Amniotic stem cell (primary cell): ENCODE measurements at places on chromosomes 2 and 18.

DNA sequence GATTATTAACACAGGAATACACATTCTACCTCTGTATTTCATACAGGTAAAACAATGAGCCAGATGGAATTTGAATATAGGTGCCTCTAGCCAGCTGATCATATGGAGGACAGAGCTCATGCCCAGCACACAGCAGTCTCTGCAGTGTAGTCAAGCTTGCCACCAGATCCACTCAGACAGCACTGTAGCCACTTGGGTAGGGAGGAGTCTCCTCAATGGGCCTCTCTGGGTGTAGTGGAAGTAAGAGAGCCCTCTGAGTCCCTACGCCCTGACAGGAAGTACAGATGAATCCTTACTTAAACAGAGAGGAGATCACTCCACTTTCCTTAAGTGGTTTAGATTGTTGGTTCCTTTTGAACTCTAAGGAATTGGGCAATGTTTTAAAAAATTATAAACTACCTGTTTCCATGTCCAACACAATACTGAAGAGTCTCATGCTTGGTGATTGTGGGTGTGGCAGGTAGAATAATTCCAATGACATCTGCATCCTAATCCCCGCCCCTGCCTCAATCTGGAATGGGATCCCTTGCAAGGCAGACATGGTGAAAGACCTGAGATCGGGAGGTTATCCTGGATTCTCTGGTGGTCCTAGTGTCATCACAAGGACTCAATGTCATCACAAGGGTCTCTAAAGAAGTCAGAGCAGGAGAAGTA, 23.0 kb upstream of the TMEM200C start:
- DNase-seq: no peak

GRCh38 chr2:7098816-7099215, 181.6 kb downstream of the RNF144A start:
- DNase-seq: no peak

- no peak for DNase-seq
Observed at GRCh38 chr2:199443589-199444130, 14.1 kb downstream of the SATB2 start.

DNA sequence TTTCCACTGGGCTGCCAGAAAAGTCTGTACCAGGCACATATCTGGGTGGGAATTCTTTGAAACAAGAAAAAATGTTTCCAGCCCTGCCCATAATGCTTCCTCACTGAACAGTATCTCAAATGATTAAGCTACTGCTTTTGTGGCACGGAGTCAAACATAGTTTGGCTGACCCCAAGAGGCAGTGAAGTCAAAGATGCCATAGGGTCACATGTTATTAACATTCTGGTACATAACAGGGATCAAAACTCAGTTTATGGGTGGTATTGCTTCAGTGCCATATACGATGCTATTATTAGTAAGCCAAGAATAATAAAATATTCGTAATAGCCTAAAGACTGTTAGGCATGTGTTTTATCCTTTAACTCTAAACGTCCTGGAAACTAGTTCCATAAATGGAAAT, 112.4 kb downstream of the FEZ2 start:
- peak; percentile 58 for DNase-seq

DNA sequence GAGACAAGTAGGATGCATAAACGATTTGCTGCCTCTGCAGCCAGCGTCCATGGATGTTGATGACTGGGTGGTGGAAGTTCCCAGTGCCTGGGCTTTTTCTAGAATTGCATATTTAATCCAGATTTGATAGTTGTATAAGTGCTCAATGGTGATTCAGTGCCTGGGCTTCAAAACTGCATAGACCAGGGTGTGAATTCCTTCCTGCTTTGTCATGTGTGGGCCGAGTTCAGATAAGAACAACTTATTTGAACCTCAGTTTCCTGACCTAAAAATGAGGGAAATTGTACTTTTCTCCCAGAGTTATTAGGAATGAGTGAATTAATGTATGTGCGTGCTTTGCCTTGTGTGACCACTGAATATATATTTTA, 154.6 kb downstream of the WDSUB1 start:
- peak; percentile 66 for DNase-seq

- DNase-seq: peak; percentile 43
Observed at GRCh38 chr2:8872821-8873432, 35.5 kb upstream of the KIDINS220 start.

DNA sequence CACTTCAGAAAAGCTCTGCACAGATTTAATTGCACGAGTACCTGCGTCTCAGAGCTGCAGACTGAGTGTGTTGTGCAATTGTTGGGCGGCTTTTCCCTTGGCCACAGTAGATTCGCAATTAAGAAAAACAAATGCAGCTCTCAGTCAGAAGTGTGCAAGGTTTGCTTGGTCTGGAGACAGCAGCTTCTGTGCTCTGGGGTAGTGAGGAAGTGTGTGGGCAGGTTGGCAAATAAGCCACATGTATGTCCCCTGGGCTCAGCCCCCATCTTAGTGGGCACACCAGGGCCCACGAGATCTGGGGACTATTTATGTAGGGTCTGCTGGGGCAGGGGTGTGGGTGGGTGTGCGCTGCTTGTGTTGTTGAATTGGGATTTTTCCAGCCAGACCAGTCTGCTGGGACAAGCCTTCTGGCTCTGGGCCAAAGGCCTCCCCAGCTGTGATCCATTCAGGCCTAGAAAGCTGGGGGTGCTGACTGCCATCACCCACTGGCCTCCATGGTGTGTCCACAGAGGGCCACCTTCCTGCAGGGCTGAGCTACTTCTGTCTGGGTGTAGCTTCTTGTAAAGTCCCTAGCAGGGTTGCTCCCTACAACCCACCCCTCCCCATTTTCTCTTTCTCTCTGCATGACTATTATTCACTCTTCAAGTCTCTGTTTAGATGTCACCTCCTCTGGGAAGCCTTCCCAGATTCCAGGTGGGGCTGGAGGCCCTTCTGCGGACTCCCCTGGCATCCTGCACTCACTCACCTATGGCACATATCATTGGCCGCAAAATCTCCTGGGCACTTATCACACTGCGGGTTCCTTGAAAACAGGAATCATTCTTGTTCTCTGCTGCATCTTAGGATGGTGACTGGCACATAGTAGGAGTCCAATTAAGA, 67.8 kb downstream of the ODC1 start:
- DNase-seq: no peak

DNA sequence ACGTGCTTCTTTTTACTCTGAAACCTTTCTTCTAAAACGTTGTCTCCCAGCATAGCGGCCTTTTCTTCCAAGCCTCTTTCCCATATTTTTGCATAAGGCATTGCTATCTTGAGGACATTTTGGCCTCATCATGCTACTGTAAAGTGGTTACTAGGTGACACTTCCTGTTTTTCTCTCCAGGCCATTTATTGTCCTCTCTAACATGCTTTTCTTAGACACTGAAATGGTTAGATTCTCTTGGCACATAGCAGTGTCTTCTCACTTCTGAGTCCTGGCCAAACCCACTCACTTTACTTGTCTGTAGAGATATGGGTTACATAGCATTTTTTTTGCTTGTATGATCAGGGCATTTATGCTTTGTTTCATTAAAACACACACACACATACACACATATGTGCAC, 50.1 kb upstream of the KCNH7 start:
- no peak for DNase-seq

DNA sequence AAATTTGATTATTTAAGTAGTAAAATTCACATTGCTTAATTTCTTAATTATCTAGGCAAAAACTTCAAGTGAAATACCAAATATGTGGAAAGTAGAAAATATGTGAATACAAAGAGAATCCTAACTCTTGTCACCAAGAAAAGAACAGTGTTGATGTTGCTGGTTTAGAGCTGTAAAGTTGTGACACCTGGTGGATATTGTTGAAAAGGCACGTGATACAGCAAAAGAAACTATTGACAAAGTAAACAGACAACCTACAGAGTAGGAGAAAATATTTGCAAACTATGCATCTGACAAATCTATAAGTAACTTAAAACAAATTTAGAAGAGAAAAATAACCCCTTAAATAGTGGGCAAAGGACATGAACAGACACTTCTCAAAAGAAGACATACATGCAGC, 25.6 kb upstream of the ZC3H15 start:
- no peak for DNase-seq
